ENCODE measurements at places on chromosomes 11 and 22.

DNA sequence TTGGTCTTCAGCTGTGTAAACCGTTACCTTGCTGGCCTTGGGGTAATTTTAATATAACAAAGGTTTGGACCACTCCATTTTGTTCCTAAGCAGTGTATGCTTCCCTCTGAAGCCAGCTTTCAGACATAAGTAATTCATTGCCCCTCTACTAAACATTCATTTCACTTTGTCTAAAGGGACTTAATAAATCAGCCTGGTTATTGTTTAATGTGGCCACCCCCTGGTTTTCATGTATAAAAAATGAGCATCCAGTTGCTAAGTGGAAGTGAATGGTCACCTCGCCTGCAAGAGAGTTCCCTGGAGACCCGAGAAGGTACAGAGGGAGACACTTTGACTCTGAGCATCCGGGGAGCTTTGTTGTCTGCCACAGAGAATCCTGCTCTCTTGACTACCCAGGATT is 3.9 kb downstream of the ABTB2 start:
- no peak for DNase-seq

- DNase-seq, result no peak
These were observed 253.9 kb upstream of the ARHGAP20 start for GRCh38 chr11:110966131-110966530.

GRCh38 chr11:57277845-57278720 is 41.0 kb upstream of the APLNR start:
- peak; percentile 56 for DNase-seq

DNA sequence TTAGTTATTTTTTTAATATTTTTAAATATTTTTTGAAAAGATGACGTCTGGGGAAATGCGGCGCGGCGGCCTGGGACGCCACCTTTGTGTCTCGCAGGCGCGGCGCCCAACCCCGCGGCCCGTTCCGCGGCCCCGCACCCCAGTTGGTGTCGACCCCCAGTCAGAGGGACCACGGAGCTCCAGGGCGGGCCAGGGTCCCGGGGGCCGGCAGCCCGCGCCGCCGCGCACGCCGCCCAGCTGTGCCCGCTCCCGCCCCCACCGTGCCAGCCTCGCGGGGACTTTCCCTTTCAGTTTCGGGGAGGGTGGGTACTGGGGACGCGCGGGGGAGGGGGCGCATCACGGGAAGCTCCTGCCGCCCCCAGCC is 1.6 kb downstream of the CCND1 start:
- no peak for DNase-seq

GRCh38 chr22:19360300-19360792 is 68.8 kb upstream of the CLTCL1 start:
- DNase-seq, result no peak

GRCh38 chr11:60771146-60771545 is 14.0 kb upstream of the MS4A10 start:
- no peak for DNase-seq

- DNase-seq, result no peak
These were observed 16.5 kb upstream of the APOBEC3A start for GRCh38 chr22:38940811-38941384.

DNA sequence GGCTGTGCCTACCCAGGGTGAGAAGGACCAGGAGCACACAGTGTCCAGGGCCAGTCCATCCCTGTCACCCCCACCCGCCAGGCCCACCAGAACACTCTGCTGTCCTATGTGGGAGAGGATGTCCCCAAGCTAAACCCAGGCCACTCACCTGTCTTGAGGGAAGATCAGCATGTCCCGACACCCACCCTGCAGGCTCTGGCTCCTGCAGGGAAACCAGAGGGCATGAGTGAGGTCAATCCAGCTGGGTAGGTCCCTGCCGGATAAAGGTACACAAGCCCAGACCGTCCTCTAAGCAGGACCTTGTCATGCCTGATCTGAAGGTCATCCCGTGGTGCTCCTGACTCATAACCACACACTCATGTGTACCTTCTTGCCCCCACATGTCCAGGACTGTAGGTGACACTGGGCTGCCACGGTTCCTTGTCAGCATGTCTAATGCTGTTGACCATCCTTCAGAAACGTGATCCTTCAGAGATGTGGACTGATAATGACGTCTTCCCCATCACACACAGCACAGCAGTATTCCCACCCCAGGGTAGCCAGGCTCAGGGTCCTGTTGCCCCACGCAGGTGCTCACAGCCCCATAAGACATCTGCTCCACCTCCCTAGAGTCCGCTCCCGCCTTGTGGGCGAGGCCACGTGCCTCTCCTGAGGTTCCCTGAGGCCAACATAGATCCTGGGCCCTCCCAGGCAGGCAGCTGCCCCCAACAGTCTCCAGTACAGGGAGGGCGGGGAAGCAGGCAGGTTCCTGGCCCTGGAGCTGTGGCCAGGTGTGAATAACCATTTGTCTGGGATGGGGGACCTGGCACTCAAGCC is 6.1 kb downstream of the ARVCF start:
- DNase-seq, result no peak

GRCh38 chr11:62805076-62805892 is at the start of gene NXF1:
TSS of gene NXF1 (minus strand) at chr11:62805440. CDS start at chr11:62805356, 84 bp downstream.
- DNase-seq, result peak; percentile 90

DNA sequence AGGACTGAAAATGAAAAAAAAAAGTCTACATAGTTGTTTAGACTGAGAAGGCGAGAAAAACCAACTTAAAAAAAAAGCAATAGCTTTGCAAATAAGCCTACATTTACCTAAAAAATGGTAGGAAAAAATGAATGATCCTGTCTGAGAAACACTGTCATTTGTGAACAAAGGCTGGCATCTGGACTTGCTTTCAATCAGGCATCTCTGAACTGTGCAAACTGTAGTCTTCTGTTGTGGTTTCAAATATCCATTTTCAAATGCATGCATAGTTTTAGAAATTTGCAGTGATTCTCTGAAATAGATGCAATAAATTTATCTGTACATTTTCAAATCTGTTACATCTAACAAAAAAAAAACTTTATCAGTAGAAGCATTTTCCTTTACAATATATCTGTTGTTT is 106.1 kb upstream of the LUZP2 start:
- DNase-seq, result no peak

DNA sequence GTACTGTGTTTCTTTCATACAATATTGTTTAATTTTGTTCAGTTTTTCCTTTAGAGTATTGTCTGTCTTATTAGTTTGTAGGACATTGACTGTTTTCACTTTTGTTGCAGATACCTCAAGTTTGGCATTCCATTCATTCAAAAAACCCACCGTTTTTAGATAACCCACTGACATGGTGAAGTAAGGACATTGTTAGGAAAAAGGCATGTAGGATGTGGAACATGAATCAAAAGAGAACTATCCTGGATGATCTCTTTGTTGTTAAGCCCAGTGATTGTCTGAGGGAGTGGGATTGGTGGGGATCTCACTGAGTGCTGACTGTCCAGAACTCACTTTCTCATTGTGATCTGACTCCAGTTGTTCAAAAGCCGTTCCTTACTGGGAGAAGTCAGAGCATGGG is 119.3 kb downstream of the TEAD1 start:
- no peak for DNase-seq

- DNase-seq, result no peak
These were observed 619.0 kb downstream of the SOX6 start for GRCh38 chr11:15737320-15737719.

- DNase-seq, result no peak
These were observed 3.7 kb upstream of the SIK2 start for GRCh38 chr11:111598559-111598958.

GRCh38 chr11:123594921-123595320 is 59.5 kb downstream of the SCN3B start:
- DNase-seq, result no peak

DNA sequence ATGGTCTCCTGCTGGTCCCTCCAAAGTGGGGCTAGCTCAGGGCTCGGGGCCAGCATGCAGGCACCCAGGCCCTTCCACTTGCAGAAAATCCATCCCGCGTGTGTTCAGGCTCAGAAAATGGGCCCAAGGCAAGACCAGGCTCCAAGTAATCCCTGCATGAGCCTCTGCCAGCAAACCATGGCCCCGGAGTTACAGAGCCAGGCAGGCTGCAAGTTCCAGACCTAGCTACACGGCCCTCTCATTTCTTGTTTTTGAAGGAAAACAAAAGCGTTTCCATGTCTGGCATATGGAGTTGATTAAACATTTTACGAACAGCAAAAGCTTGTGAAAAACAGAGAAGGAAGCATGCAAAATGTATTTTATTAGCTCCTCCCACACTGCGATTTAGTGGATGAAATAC is 29.7 kb downstream of the KIAA0930 start:
- DNase-seq, result no peak

DNA sequence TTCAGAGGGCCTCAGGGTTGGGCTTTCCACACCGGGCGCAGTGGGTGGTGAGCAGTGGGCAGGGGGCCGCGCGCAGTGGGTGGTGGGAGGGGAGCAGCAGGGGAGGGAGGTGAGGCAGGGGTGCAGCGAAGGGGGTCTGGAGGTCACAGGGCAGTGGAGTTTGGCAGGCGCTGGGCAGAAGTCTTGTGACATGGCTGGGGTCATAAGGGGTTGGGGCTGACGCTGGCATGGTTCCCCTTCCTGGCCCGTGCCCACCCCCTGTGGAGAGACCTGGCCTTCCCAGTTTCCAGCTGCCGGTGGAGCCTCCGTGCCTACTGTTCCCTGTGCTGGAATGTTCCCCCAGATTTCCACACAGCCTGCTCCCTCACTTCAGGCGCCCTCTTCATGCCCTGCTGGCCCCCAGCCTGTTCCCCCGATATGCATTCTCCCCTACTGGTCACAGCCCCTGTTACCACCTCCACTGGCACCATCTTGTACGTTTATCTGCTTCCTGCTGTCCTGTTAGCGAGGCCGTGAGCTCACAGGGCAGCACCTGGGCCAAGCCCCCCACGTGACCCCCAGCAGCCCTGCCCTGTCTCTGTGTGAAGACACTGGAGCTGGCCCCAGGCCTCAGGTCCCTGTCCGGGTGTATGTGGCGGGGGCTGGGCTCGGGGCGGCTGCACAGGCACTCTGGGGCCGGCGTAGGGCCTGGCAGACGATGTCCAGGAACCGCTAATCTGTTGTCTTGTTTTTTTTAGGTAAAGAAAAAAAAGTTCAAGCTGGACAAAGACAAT is 111.6 kb downstream of the KCNQ1OT1 start:
- peak; percentile 0 for DNase-seq

DNA sequence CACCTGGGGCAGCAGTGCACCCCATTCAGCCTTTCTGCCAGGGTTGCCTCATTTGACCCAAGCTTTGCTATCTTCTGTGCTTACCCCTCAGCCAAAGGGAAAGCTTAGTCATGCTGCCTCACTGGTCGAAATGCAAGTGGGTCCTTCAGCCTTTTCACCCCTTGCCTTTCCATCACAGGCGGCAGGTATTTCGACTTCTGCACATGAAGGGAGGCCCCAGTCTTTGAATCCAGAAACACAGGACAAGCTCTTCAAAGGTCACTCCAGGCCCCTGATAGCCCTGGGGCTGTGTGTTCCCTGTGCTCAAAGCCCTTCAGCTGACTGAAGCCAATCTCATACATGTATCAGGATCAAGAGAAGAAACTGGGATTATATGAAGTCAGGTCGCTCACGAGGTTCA is 129.7 kb downstream of the SNX19 start:
- DNase-seq, result no peak

GRCh38 chr11:121439337-121439736 is 12.8 kb upstream of the SORL1 start:
- no peak for DNase-seq

DNA sequence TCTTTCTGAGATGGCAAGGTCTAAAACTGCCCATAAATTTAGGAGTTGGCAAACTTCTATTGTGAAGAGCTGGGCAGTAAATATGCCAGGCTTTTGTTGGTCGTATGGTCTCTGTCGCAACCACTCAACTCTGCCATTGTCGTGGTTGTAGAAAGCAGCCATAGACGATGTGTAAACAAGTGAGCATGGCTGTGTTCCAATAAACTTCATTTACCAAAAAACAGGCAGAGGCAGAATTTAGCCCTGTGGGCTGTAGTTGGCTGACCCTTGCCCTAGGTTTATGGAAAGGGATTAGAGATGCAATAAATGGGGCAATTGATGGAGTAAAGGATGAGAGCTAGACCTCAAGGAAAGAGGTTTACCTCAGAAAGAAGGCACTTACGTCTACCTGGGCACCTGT is 17.6 kb downstream of the YPEL4 start:
- DNase-seq, result no peak

GRCh38 chr11:2187280-2187707 is 15.7 kb upstream of the TH start:
- DNase-seq, result no peak

GRCh38 chr11:110565357-110566336 is 135.9 kb downstream of the FDX1 start:
- DNase-seq, result no peak
